ENCODE measurements at places on chromosomes 1 and 21.

- DNase-seq = no peak
These were observed 292.9 kb downstream of the LTN1 start for GRCh38 chr21:28699596-28700259.

GRCh38 chr1:92994105-92994712, 32.9 kb upstream of the DIPK1A start:
- peak; percentile 33 for DNase-seq

DNA sequence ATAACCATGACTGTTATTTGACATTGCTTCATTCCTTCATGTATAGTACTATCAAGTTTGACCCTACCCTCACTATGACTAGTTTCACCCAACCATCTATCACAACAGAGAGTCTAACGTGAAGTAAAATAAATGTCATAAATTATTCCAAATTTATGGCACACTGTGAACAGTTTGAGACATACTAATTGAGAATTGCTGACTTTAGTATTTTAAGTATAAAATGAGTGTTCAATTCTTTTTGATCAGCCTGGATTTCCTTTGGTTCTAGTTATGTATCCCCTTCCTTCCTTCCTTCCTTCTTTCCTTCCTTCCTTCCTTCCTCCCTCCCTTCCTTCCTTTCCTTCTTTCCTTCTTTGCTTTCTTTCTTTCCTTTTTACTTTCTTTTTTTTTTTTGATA, 14.5 kb downstream of the CR1 start:
- no peak for DNase-seq

- peak; percentile 63 for DNase-seq
These were observed 61.8 kb downstream of the ITPKB start for GRCh38 chr1:226677027-226678020.

Measured in stimulated activated CD8-positive, alpha-beta memory T cell treated with anti-CD3 and anti-CD28 coated beads, Interleukin-4, amount 100 ng/mL, for 1 hour (primary cell).